Calu3 (cell line): ENCODE measurements at places on chromosomes 5 and 9.
A peak's percentile ranks its signal among the peaks of the same experiment; 100 is the strongest.

DNA sequence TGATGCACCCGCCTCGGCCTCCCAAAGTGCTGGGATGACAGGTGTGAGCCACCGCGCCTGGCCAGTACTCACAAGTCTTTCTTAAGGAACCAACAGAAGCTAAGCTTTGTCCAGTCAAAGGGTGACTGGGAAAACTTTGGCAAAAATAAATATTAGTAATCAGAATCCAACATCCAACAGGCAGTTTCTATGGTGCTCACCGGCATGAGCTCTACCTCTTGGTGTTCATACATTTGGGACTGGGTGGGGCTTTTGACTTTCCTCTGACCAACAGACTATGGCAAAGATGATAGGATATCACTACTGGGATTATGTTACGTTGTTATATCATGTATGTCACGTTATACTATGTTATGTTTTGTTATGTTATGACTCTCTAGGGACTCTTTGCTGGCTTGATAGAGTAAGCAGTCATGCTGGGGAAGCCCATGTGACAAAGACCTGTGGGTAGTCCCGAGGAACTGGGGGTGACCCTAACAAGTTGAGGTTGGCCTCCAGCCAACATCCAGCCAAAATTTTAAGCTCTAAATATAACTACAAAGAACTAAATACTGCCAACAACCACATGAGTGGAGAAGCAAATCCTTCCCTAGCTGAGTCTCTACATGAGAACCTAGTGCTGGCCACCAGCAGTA lies 6.0 kb downstream of the RASGEF1C start:
- DNase-seq = no peak

DNA sequence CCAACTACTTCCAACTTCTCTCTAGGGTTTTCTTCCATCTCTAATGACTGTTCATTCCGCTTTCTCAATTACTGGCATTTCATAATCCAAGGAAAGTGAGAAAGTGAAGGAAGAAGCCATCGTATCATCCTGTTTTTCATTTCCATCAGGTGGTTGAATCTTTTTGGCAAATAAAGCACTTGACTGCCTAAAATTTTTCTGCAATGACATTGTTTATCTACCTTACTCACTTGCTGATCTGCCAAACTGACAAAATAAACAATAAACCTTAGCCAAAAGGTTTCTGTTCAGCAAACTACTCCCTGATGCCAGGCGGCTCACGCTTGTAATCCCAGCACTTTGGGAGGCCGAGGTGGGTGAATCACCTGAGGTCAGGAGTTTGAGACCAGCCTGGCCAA lies 18.4 kb downstream of the FNBP1 start:
- DNase-seq = no peak

- DNase-seq = no peak
These were observed 19.9 kb downstream of the MACROH2A1 start for GRCh38 chr5:135379046-135379654.

- no peak for DNase-seq
These were observed 14.6 kb upstream of the ZNF608 start for GRCh38 chr5:124761010-124761409.

DNA sequence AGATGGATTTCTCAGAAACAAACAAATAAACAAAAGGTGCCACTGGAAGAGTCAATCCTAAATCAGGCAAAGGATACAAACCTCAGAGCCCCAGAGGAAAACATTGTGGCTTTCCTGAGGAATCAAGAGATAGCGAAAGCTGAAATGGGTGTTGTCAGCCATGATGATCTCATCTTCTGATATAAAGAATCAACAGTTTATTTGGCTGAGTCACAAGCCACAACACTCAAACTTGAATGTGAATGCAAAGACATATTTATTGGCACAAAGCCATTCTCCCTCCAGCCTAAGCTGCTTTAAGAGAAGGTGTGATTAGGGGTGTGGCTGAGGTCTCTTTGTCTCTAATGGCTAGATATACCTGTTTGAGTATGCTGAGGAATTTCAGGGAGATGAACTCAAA lies 73.3 kb upstream of the NREP start:
- peak; percentile 61 for DNase-seq

DNA sequence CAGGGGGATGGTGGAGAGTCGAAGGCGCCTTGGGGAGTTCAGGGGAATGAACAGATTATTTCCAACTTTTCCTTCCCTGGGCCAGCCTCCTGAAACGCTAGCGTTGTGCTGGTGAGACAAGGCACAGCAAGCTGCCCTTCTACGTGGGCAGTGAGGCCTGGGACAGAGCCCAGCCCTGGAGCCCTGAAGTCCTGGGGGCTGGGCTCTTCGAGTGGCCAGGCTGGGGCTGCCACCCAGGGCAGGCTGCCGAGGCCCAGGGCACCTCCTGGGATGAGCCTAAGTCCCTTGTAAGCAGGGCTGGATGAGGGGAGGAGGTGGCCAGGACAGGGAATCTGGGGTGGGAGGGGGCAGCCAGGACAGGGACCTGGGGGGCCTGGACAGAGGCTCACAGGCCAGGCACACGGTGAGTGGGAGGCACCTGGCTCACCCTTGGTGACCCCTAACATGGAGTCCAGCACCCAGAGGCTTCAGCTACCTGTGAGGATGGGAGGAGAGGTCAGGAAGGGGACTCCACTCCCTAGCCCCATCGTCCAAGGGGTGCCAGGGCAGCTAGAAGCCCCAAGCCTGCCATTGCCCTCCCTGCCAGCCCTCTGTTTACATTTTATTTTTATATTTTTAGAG lies 1.3 kb upstream of the LCN12 start:
- DNase-seq = no peak

DNA sequence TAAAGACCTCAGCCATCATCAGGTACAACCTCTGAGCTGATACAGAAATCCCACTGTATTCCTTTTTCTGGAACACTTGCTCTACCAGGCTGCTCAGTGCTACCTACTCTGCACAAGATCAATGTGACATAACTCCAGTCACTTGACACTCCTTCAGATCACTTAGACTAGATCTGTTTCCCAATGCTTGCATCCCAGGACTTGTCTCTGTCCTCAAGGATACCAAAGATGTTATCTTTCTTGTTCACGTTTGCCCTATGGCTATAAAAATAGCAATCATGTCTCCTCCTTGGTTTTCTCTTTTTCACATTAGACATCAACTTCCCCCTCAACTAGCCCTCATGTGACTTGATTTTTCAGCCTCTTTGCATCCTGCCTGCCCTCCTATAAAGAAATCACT lies 188.1 kb upstream of the PTGER4 start:
- no peak for DNase-seq

GRCh38 chr5:113022661-113023060 lies 46.1 kb downstream of the DCP2 start:
- DNase-seq = no peak

DNA sequence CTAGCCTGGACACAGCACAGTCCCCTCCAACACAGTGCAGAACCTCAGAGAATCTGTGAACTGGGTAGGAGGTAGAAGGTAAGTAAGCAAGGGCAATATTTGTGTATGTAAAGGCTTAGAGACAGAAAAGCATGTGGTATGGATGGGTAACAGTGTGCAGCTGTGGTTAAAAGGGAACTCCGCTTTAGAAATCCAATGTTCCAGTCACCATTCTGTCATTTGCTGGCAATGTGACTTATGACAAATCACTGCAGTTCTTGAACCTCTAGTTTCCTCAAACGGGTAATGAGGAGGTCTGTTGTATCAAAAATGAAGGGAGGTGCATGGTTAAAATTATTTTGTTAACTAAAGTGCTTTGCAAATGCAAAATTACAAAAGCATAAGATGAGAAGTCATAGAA lies 125.5 kb upstream of the IFNE start:
- DNase-seq = no peak

DNA sequence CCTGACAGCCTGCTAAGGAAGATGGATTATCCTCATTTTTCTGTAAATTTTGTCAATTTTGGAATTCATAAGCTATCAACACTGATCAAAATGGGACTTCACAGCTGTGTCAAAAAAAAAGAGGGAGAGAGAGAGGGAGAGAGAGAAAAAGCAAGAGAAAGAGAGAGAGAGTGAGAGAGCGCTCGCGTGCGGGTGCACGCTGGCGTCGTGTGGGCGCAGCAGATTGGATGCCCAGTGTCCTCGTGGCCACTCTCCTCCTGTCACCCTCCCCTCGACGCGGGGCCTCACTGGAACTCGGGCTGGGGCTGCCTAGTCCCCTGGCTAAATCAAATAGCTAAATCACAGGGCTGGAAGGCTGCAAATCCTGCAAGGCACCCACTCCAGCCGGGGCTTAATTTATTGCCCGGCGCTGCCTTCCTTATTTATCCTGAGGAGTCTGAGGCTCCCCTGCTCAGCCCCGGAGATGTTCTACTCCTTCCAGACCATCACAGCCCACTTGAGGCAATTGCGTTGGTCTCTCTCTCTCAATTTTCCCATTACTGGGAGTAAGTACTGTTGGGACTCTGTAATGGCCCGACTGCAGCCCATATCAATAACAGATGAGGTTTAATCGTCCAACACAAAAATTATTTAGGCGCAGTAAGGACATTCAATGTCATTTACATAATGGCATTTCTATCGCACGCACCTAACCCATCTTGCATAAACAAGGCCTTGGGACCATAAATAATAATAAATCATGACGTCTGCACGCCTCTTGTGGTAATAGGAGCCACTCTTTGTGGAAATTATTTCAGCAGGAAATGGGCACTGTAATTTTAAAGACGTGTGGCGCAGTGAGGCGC lies 94.2 kb downstream of the PAX5 start:
- no peak for DNase-seq

- no peak for DNase-seq
These were observed 19.1 kb downstream of the ERMP1 start for GRCh38 chr9:5813824-5814223.

DNA sequence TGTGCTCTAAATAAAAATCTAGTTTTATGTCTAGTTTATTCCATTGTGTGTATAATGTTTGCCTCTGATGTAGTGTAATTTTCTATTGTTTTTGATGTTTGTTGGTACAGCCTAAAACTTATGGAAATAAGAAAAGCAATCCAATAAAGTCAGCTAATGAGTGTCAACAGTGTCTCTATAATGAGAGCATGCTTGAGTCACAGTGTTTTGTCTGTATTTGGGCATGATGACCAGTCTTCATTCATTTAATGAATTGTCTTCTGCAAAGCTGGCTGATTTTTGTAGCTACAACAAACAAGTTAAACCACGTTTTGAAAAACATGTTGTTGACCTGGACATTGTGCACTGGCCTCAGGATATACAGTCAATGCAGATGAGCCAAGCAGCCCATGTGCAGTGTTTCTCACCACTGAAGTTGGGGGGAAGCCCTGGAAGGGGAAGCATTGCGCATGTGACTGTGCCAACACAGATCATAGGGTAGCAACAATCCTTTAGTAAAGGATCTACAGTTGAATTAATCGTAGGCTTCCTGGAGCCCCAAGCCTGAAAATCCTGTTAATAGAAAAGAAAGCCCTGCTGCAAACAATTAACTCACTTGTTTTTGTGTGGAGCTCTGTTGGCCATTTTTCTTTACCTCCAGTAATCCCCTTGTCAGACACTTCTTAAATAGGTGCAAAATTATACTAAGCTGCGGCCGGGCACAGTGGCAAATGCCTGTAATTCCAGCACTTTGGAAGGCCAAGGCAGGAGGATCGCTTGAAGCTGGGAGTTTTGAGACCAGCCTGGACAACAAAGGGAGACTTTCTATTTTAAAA lies 88.0 kb downstream of the INIP start:
- no peak for DNase-seq

DNA sequence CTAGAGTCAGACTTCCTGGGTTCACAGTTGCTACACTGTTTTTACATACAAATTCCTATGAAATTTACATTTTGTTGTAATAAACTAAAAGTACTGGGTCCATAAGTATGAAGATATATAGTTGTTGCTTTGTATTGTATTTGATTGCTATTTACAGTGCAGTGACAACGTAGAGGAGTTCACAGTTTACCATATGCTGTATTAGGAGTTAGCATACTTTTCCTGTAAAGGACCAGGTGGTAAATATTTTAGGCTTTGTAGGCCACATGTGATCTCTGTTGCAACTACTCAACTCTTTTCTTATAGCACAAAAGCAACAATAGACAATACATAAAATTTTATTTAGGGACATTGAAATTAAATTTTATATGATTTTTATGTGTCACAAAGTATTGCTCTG lies 18.0 kb downstream of the PAM start:
- no peak for DNase-seq

DNA sequence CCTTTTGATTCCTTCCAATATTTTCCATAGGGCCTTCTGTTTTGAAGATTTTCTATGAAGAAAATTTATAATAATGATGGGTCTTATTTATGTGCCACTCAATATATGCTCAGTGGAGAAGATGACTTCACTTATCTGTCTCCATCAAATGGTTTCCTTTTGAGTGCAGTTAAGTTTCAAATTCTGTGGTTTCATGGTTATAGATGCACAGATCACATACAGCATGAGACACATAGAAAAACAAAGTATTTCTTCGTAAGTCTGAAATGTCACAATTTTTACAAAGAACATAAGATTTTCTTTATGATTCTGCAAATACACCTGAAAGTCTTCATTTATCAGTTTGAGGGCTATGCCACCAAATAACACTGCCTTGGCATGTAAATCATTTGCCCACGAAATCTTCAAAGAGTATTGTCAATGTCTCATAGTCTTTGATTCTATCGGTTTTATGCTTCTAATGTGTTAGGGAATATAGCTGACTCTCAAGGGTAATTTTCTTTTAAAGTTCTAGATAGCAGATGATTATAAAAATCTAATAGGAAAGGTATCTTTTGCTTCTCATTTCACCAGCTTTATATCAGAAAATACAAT lies 14.1 kb downstream of the CFAP95 start:
- no peak for DNase-seq

DNA sequence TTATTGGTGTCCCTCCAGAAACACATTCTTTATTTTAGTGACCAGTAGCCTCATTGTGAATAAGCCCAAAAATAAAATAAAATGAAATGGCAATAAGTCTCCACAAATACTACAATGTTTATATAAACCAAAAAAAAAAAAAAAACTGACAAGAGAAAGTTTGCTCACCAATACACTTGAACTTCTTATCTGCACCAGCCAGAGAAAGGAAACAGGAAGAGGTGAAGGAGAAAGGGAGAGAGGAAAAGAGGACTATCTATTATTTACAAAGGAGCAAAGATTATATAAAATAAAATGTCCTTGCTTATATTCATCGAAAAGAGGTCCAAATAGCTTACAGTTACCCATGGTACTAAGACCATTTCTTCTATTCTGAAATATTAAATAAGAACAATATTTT lies 176.4 kb upstream of the CCNG1 start:
- DNase-seq = no peak

- no peak for DNase-seq
These were observed 55.2 kb upstream of the IL12B start for GRCh38 chr5:159385536-159385935.
